ENCODE measurements at places on chromosomes 6 and 20.
A peak's percentile ranks its signal among the peaks of the same experiment; 100 is the strongest.

DNA sequence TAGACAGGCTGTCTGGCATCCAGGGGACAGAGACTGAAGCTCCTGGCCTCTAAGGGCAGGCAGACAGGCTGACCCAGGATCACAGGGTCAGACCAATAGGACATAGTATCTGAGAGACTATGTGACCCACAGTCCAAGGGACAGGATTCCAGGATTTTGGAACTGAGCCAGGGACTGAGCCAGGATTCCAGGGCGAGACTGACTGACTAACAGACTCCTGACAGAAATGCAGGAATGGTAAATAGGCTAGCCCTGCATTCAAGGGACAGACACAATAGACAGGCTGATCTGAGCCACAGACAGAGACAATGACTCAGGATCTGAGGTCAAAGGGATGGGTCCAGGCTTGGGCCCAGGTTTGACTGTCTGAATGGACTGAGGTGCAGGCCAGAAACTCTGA, 19.8 kb downstream of the XKR7 start:
- DNase-seq = no peak

DNA sequence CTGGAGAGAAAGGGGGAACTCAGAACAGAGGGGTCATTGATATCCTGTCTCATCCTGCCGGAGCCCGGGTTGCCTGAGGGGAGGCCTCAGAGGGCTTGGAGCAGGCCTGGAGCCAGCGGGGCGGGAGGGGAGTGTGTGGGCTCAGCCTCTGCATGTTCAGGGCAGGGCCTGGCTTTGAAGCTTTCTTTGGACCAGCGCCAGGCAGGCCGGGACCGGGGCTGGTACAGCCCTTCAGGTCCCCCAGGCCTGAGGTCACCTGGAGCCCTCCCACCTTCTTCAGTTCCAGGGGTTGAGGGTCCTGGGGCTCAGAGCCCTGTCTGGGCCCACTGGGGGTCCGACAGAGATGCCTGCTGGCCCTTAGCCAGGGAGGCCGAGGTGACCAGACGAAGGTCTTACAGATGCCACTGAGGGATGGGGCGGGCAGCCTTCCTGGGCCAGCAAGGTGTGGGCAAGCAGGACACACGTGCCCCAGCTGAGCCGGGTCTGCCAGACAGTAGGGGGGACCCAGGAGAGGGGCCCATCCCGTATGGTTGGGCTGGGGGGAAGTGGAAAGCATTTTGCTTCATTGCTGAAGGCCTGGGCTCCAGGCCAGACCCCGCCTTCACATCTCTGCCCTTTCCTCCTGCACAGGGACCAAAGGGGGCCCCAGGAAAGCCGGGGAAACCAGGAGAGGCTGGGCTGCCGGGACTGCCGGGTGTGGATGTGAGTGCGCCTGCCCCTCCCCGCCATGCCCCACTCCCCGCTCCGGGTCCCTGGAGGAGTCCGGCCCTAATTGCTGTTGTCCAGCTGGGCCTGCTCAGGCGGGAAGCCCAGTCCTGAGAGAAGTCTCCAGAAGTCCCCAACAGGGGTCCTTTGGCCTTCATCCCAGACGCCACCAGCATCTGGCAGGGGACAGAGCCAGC, 2.0 kb downstream of the COL9A3 start:
- DNase-seq = peak; percentile 87

GRCh38 chr6:87755708-87756671, 54.0 kb upstream of the AKIRIN2 start:
- DNase-seq = peak; percentile 29

GRCh38 chr6:34223381-34223955, 13.2 kb upstream of the HMGA1 start:
- no peak for DNase-seq

DNA sequence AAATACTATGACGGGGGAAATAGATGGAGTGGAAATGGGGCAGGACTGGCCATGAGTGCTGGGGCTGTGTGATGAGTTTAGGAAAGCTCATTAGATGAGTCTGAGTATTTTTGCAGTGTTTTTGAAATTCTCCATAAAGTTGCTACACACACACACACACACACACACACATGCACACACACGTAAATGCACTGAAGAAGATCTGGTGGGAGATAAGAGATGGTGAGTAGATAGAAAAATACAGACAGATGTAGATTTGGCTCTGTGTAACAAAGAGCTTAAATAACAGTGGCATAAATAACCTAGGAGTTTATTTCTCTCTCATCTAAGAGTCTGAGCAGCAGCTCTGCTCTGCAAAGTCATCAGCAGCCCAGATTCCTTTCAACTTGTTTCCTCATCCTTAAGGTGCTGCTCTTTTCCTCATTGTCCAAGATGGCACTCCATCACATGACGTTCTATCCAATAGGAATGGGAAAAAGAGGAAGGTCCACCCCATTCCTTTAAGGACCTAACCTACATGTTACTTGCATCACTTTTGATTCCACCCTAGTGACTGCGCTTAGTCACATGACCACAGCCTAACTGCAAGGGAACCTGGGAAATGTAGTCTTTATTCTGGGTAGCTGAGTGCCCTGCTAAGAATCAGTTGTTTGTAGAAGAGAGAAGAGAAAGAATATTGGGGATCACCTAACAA, 76.4 kb downstream of the EYA2 start:
- DNase-seq = no peak

DNA sequence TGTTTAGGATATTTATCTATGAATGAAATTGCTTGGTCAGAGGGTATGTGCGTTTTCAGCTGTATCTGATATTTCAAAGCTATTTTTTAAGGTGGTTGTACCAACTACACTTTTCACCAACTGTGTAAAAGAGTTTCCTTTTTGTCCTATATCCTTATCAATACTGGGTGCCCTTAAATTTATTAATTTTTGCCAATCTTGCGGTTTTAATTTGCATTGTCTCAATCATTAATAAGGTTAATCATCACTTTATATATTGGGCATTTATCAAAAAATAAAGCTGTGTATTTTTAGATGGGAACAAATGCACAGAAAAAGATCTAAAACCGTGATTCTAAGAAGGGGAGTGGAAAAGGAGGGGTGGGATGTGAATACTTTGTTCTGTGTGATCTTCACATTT, 66.7 kb upstream of the SALL4 start:
- no peak for DNase-seq

GRCh38 chr20:44600758-44601201, 18.4 kb downstream of the PKIG start:
- no peak for DNase-seq

GRCh38 chr20:63333241-63333836, 27.8 kb downstream of the CHRNA4 start:
- no peak for DNase-seq

DNA sequence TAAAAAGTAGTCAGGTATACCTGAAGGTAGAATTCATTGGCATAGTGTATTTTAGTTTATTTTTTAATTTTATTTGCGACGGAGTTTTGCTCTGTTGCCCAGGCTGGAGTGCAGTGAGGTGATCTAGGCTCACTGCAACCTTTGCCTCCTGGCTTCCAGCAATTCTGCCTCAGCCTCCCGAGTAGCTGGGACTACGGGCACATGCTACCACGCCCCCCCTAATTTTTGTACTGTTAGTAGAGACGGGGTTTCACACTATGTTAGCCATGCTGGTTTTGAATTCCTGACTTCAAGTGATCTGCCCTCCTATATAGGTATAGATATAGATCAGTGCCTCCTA, 102.8 kb upstream of the PRSS16 start:
- DNase-seq = no peak

GRCh38 chr6:108736832-108737231, 111.4 kb upstream of the ARMC2 start:
- no peak for DNase-seq

DNA sequence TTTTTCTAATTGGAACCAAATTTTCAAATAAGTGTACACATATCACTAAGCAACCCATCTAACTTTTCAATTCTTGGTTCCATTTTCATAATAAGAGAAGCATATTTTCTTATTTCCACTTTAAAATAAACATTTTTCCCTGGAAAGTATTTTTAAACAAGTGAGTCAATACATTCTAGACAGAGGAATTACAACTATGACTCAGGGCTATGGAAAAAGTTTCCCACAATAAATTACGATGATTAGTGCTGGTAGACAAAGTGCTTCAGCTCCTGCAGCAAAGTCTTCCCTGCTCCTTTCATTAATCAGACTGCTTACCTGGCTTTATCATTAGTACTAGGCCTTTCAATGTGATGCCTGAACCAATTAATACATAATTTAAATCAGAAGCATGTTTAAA, 322.5 kb downstream of the HACE1 start:
- DNase-seq = no peak

- peak; percentile 39 for DNase-seq
These were observed 15.2 kb downstream of the CDH22 start for GRCh38 chr20:46293084-46293483.

GRCh38 chr20:275791-276190, 14.8 kb downstream of the C20orf96 start:
- no peak for DNase-seq

DNA sequence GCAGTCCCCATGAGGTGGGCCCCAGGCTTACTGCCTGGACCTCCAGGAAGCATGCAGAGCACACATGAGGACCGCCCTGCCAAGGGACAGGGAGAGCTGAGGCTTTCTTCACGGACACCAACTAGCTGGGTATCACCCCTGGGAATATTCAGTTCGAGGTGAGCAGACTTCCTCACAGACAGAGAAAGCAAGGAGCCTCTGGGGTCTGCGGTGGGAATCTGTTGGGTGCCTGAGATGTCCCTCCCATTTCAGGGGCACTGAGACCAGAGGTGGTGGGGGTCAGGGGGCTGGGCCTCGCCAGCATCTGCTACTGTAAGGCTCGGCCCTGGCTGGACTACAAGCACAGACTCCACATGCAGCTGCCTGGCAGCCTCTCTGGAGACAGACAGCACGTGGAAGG, 74.3 kb upstream of the SYNDIG1 start:
- DNase-seq = no peak

GRCh38 chr20:19048995-19049501, 163.4 kb upstream of the SLC24A3 start:
- DNase-seq = no peak

- DNase-seq = no peak
These were observed 82.2 kb downstream of the MAN1A1 start for GRCh38 chr6:119267126-119267905.

DNA sequence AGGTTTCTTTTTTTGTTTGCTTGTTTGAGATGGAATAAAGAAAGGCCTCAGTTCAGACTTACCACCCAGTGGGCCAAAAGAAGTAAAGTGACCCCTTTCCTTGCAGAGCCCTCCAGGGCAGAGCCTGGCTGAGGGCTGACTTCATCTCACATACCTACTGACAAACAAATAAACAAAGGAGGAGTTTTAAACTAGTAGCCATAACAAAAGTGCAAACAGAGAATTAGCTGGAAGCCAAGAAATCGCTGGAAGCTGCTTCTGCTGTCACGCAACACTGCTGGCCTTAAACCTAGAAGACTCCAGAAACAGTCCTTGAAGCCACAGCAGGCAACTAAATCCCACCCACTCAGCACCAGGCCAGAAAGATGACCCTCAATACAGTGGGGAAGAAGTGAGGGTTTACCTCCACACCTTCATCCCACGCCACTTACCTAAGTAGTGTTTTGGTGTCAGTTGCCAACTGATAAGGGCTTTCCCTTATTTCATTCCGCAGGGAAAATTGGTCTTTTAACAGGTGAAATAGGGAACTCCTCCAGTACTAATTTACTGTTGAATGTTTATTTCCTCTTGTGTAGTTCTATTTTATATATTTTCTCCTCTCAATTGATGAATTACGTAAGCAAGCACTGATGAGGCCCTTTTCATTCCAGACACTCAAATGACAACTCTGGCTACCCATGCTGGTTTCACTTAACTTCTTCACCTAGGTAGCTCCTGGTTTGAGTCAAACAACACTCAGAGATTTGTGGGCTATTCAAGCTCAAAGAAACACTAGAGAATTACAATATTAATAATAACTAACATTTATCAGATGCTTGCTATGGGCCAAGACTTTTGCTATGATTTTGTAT, 46.2 kb downstream of the EDN1 start:
- DNase-seq = no peak

GRCh38 chr6:21676769-21677168, 83.2 kb downstream of the SOX4 start:
- DNase-seq = no peak

GRCh38 chr6:149347067-149347466, 29.6 kb downstream of the TAB2 start:
- DNase-seq = no peak

DNA sequence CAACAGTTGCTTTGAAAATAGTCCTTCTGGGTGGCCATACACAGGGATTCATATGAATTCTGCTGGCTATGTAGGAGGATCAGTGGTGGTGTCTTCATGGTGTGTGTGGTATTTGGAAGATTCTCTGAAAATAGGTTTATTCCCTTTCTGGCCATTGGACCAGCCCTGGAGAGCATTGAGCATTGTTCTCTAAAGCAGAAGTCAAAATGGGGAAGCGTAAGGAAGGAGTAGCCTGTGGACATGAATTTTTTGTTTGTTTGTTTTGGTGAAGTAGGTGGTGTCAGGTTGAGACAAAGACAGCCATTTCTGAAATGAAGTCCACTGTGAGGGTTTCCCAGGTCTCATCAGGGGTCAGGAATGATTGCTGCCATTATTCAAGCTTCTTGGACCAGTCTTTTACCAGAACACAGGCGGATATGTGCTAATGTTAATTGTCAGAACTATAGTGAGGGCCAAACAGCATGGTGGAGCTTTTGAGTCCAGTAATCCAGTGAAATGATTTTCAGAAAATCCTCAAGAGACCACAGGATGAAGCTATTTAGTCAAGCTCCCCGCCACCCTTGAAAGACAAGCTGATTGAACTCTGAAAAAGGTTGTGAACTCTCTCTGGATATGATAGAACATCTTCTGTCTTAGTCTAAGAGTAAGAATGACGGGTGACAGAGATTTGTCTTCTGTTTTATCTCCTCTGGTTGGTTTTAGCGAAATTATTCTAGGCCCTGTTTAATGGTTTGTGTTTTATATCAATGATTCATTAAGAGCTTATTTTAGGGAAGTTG, 60.0 kb downstream of the DNAH8 start:
- DNase-seq = no peak

DNA sequence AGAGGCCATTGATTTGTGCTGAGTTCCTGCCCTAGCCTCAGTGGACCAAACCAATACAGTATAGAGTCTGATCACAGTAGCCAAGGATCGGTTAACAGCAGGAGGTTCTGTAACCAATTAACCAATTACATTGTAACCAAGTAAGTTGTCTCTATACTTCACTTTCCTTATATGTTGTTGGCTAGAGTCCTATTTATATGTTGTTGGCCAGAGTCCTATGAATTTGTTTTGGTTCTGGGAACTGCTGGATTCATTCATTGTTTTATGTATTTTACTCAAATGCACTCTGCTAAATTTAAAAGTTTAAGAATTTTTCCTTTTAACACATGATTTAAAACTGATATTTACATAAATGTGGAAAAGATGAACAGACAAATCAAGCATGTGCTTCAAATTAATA, 597.4 kb upstream of the HS3ST5 start:
- no peak for DNase-seq

- DNase-seq = peak; percentile 64
These were observed 282.1 kb downstream of the UST start for GRCh38 chr6:149028767-149029405.
